NCI-H774 (cell line): ENCODE measurements at places on chromosomes 1 and 21.

- DNase-seq: no peak
Measured at GRCh38 chr1:32257227-32257508, 6.1 kb downstream of the LCK start.

DNA sequence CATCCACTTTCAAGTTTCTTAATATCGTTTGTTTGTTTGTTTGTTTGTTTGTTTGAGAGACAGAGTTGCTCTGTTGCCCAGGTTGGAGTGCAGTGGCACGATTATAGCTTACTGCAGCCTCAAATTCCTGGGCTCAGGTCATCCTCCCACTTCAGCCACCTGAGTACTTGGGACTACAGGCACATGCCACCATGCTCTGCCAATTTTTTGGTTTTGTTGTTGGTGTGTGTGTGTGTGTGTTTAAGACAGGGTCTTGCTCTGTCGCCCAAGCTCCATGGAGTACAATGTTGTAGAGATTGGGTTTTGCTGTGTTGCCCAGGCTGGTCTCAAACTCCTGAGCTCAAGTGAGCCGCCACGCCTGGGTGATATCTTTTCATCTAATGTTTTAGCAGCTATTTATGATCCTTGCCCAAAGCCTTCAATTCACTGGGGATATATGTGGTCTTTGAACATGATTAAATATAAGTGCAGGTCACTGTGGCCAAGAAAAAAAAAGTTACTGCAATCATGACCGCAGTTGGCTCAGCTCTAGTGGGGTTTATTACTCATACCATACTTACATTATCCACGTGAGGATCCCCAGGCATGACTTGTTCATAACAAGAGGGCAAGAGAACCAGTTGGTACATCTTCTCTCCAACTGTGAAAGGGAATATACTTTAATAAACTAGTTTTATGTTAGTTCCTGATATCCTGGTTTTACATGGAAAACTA is 8.0 kb downstream of the RRP1B start:
- no peak for DNase-seq

DNA sequence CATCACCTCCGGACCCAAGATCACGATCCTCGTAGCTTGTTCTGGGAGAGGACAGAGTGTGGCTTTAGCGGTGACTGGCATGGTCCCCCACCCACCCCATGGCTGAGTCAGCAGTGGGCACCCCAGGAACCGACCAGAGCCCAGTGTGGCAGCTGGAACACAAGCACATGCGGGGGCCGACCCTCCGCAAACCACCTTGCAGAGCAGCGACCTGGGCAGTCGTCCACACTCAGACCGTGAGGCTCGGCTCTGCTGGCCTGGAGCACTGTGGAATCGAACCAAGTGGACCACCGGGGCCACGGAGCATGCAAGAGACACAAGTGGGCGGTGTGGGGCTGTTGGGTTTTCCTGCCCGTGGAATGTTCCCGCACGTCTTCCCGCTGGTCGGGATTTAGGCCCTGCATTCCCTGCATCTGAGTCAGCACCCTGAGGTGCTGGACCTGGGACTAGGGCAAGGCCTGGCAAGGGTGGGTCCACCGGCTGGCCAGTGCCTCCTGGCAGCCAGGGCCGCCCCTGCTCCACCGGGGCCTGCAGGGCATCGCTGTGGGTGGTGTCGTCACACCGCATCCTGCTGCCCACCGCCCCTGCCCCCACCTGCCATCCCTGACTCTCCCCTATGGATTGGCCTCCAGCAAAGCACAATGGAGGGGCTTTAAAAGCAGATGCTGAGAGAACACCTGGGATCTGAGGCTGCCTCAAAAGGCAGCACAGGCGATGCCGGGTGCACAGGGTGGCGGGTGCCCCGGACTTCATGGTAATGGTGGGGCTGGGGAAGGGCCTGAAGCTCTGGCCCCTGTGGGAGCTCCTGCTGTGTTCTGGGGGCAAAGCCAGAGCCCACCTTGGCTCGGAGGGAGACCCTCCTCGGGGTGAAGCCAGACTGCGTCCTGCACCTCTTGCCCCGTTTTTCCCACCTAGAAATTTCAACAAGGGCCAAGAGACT is 18.5 kb downstream of the MORN1 start:
- DNase-seq: no peak

- DNase-seq: no peak
Measured at GRCh38 chr1:101993710-101994109, 3.0 kb downstream of the OLFM3 start.

GRCh38 chr1:206636671-206637070 is 1.3 kb downstream of the DYRK3 start:
- no peak for DNase-seq

GRCh38 chr1:216119600-216119999 is 303.6 kb downstream of the USH2A start:
- no peak for DNase-seq

DNA sequence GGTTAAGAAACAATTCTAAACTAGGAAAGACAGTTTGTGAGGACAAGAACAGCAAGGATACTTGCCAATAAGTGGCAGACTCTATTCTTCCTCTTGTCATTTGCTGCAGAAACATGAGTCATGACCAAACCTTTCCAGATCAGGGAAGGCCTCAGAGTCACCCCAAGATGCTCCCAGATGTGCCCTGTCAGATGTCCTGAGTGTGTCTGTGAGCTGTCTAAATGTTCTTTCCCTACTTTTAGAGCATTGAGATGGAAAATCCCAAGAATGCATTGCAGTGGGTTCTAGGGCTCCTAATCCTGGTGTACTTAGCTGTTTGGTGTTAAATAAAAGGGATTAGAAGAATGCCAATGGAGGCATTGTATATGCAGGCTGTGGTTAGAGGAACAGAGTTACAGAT is 57.5 kb upstream of the KIAA0040 start:
- DNase-seq: no peak
